Activated CD4-positive, alpha-beta T cell treated with anti-CD3 and anti-CD28 coated beads, Interleukin-2, amount 50 U/mL, for 4 hours (primary cell): ENCODE measurements at places on chromosomes 2 and 18.

GRCh38 chr2:237453671-237454070 lies 33.4 kb upstream of the MLPH start:
- no peak for DNase-seq

- DNase-seq, result no peak
Observed at GRCh38 chr18:75226286-75226955, 15.8 kb downstream of the TSHZ1 start.

- DNase-seq, result no peak
Observed at GRCh38 chr2:138572318-138572717, 70.7 kb downstream of the SPOPL start.

- no peak for DNase-seq
Observed at GRCh38 chr2:210818473-210818872, 262.1 kb downstream of the CPS1 start.

- peak; percentile 32 for DNase-seq
Observed at GRCh38 chr2:235779444-235779896, 285.6 kb downstream of the AGAP1 start.

DNA sequence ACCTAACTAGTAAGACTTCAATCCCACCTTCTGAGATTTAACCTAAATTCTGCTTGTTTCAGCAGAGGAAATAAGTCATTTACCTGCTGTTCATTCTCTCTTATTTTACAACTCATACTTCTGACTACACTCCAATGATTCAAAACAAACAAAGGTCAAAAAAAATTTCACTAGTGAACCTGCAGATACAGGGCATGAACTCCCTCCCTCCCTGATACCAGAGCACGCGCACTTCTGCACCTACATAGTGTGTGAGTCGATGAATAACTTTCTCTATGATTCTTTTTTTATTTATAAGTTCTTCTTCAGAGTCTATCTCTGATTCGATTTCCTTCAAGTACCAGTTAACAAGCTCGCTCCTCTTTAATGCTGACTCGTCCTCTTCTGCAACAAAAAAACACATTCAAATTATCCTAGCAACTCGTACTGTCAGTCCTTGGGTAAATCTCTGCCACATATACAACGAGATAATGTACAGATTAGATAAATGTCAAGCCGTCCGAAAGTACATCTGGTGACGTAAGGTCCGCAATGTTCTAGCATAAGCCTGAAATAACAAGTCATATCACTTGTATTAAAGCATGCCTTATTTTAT lies 7.4 kb upstream of the LCT start:
- no peak for DNase-seq

- no peak for DNase-seq
Observed at GRCh38 chr2:15279201-15279876, 281.8 kb downstream of the NBAS start.

GRCh38 chr18:35641916-35642315 lies 60.4 kb downstream of the GALNT1 start:
- DNase-seq, result no peak

DNA sequence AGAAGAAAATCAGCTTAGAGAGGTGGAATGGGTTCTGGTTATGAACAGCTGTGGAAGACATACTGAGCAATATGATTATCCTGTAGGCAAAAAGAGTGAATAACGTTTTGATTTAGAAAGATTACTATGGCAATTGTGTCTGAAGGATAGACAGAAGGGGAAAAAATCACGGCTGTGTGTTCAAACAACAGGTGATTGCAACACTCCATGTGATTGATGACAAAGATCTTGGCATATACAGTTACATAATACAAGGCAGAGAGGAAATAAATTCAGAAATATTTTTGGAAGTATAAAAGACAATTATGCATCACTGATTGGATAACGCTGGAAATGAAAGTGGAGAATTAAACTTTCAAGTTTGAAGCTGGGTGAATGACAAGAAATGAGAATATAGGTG lies 58.5 kb upstream of the KCNJ3 start:
- DNase-seq, result no peak

GRCh38 chr2:62459106-62459505 lies 46.9 kb downstream of the TMEM17 start:
- no peak for DNase-seq

- DNase-seq, result no peak
Observed at GRCh38 chr2:27606611-27607010, 22.2 kb downstream of the CCDC121 start.

GRCh38 chr2:121273116-121273515 lies 11.9 kb downstream of the TFCP2L1 start:
- DNase-seq, result no peak

DNA sequence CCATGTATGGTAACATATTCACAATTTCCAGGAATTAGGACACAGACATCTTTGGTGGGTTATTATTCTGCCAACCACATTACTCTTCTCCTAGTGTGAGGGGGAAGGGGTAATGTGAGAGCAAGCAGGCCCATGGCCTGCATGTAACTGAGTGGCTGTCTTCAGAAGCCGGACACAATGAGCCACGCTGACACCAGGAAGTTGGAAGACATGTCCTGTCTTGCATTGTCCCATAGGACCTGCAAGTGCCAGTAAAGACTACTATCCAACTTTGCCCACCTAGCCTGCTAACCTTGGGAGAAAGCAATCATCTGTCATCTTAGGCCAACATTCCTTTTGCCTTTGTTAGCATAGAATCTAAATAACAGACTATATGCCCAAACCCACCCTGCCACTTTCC lies 86.2 kb upstream of the SH3BP4 start:
- DNase-seq, result no peak

DNA sequence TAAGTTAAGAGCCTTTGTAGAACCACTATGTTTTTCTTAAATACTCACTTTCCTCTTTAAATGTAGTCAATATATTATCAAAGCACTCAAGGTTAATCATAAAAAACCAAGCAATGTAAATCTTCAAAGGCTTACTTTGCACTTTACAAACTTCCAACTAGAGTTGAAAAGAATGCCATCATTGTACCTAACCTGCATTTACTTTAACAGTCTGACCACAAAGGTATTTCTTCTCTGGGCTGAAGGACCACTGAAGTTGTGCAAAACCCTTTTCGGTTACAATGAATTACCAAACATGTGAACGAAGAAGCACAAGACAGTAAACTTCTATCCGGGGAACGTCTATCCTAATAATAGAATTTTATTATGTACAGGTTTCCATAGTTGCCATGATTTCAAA lies 3.0 kb downstream of the HNRNPLL start:
- DNase-seq, result no peak

DNA sequence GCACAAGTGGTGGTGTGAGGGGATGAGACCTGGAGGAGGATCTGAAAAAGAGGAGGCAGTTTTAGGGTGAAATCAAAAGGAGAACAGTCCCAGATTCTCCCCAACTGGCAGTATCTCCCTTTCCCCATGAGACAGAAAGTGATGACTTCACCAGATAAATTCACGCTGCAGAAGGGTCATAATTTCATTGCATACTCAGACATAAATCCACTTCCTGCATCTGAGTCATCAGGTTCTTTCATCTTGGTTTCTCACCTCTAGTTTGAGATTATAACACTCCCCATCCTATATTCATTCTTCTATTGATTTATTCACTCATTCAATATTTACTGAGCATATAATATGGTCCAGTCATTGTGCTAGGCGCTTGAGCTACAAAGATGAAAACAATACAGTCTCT lies 64.7 kb downstream of the CCDC148 start:
- no peak for DNase-seq

DNA sequence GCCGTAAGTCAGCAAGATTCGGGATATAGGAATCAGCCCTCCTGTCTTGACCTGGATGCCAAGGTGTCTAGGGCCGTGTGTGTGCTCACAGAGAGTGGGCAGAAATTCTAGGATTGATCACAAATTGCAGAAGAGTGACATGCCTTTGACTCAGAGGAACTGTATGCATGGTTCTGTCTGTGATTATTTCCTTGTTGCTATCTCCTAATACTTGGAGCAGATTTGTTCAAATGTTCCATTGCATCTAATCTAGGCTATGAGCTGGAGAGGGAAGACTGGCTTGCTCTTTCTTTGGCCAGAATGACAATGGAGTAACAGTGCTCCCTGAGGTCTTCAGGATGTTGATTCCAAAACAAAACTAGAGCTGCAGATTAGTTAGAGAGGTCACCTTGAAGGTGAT lies 115.0 kb downstream of the EN1 start:
- DNase-seq, result no peak

GRCh38 chr2:139992078-139992477 lies 1211.9 kb upstream of the NXPH2 start:
- no peak for DNase-seq

DNA sequence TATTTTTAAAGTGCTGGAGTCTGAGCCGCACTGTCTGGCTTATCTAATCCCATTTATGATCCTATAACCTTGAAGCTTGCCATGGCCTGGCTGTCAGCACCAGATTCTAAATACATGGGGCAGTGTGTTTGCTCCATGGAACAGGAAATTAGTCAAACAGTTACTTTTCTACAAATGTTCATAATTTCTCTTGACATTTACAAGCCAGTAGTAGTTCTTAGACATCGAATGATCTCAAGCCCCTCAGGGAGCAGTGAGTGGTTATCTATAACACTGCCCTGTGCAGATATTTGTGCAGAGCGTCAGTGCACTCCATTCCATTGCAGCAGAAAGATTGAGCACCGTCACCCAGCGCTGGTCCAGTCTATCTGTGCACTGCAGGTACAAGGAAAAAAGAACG lies 205.2 kb downstream of the AGPS start:
- DNase-seq, result no peak
